ENCODE measurements at places on chromosomes 2 and 18.
A peak's percentile ranks its signal among the peaks of the same experiment; 100 is the strongest.

DNA sequence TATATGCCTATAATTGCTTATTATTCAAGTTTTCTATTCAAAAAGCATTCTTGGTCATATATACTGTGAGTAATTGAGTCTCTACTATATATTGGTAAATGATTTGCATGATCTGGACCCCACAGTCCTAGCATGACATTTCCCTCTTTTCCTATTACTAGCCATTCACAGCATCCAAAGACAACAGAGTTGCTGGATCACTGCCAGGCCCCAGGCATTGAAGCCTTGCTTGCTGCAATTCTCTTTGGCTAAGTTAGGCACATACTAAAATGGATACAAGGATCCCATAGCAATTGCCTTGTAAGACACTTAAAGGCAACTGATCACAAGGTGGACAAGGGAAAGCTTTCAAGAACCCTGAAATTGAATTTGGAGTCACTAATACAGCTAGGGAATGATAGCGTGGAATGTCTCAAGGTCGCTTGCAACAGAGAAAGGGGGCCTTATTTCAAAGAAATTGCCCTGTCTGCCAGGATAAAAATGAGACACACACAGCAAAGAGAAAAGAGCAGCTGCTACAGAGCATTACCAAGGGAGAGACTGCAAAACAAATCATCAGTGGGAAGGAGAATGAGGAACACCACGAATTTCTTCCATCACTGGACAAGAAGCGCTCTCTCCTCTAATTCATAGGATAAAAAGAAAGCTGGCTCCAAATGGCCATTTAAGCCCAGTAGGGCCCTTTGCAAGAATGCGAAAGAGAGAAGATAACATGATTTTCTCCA lies 77.1 kb upstream of the EPHA4 start:
- no peak for DNase-seq

DNA sequence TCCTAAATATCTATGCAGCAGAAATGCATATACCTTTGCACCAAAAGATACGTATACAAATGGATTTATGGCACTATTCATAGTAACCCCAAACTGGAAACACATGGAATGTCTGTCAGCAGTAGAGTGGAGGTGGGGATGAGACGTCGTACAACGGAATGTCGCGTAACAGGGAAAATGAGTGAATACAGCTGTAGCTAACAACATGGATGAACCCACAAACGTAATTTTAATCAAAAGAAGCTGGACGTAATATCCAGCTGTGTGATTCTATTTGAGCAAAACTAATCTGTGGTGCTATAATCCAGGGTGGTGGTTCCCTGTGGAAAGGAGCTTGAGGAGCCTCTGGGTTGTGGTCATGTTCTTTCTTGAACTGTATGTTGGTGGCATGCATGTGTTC lies 89.9 kb downstream of the MTA3 start:
- no peak for DNase-seq

DNA sequence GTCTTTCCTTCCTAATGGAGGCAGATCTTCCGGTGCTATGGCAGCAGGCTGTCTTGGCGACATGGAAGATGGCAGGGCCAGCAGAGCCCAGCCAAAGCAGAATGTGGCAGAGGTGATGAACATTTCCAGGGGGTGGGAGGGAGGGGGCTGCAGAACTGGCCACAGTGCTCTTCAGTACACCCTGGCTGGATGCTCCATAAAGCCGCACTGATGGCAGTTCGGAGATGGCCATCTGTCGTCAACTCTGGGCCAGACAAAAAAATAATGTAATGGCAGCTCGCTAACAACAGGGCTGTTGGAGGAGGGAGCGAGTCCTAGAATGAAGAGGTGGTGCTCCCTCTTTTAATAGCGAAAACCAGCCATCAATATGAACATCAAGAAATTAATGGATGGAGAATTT lies 271.0 kb downstream of the ZNF521 start:
- DNase-seq, result no peak

DNA sequence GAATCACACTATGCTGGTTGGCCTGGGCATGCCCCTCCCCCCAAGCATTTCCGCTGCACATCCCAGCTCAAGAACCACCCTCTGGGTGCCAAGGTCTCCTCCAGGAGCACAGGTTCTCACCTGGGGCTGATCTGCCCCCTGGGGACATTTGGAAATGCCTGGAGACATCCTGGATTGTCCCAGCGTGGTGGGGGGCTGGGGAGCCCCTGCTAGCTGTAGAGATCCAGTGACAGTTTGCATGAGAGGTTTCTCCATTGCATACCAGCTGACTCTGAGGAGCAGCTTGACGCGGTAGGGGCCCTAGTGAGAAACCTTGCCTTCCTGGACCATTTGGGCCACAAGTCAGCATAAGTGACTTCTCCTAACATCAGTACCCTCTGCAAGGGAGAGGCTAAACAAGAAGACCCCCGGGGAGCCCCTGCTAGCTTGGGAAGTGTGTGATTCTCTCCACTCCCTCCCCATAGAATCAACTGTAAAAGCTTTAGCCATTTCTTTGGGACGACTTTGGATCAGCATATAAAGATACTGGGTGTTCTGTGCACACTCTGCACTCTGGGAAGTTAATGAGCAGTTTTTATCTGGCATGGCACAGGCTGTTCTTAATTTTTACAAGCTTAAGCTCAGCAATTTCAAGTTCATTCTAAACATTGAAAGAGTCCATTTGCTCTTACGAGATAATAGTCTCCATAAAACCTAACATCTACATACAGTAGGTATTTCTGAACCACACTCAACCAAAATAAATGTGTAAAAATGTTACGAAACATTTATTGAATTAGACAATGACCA lies 94.1 kb downstream of the GBX2 start:
- DNase-seq, result no peak

GRCh38 chr2:161273038-161273760 lies 35.0 kb upstream of the PSMD14 start:
- peak; percentile 71 for DNase-seq

DNA sequence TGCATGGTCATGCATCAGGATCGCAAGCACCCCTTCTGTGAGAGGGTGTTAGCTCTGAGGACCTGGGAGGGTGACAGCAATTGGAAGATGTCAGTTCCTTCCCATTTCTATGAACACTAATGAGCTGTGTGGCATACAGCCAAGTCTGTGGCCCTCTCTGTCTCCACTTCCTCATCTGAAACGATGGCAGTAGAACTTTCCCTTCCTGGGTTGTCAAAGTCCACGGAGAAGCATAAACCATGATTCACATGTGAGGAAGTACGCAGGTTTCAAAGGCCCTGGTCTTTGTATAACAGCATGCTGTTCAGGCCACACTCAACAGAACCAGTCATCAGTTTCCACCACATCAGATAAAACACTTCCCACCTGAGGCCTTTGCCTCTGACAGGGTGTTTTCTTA lies 167.4 kb upstream of the RAB6C start:
- peak; percentile 34 for DNase-seq

- no peak for DNase-seq
Measured at GRCh38 chr2:206225435-206226232, 48.8 kb upstream of the ZDBF2 start.

DNA sequence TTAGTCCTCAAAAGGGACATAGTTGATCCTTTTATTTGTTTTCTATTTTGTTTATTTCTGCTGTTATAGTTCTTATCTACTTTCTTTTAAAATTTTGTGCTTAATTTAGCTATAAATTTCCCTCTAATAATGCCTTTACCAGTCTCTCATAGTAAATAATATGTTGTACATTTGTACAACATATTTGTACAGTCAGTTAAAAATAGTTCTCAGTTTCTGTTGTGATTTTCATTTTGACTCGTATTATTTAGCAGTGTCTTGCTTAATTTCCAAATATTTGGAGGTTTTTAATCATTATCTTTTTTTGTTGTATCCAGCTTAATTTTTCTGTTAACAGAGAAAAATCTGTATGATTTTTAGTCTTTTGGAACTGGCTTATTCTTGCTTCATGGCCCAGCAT lies 443.6 kb upstream of the TRIB2 start:
- no peak for DNase-seq
